ENCODE measurements at places on chromosomes 13 and 19. TPM values are rescaled to one million over a fixed set of nuclear protein-coding genes. Genes with fewer than 3 reads are reported as not detected.

The ZNF729 gene
- total RNA-seq = not detected

The CEACAM4 gene
- not detected for total RNA-seq

The PCDH20 gene
- total RNA-seq = not detected

The ATP4A gene
- not detected for total RNA-seq

The TPTE2 gene
- total RNA-seq = not detected

The C19orf18 gene
- not detected for total RNA-seq

The NAPA gene
- 70.5 TPM for total RNA-seq

The ZNF90 gene
- total RNA-seq = 2.5 TPM

The CA11 gene
- 1.4 TPM for total RNA-seq

The CGB3 gene
- not detected for total RNA-seq

The ACP5 gene
- total RNA-seq = 0.39 TPM

The ACER1 gene
- not detected for total RNA-seq

The BIVM gene
- total RNA-seq = 45.2 TPM

The FPR3 gene
- total RNA-seq = not detected

The PNPLA6 gene
- 64.2 TPM for total RNA-seq

The ZNF543 gene
- 12.4 TPM for total RNA-seq

The LILRB5 gene
- not detected for total RNA-seq

The FFAR2 gene
- total RNA-seq = not detected

The OSCAR gene
- total RNA-seq = 0.39 TPM

The TRPC4 gene
- total RNA-seq = not detected

The CEACAM21 gene
- total RNA-seq = not detected

The SHISA7 gene
- not detected for total RNA-seq

The CACNG7 gene
- not detected for total RNA-seq

The OR7D2 gene
- not detected for total RNA-seq

The TARM1 gene
- total RNA-seq = not detected

The VSTM2B gene
- not detected for total RNA-seq

The ZNF85 gene
- total RNA-seq = 9.4 TPM

The HSH2D gene
- total RNA-seq = not detected

The BRCA2 gene
- 9.2 TPM for total RNA-seq

The LILRB1 gene
- not detected for total RNA-seq

The PDE4C gene
- under 0.01 TPM for total RNA-seq

The ZNF728 gene
- total RNA-seq = 0.76 TPM

The ETFB gene
- total RNA-seq = 84.9 TPM

The NLRP9 gene
- not detected for total RNA-seq

The CAB39L gene
- 29.9 TPM for total RNA-seq

The SIX5 gene
- total RNA-seq = 8.0 TPM

The MIA gene
- 4.6 TPM for total RNA-seq

The ELSPBP1 gene
- not detected for total RNA-seq

The LILRA1 gene
- total RNA-seq = not detected

The TUBA3C gene
- not detected for total RNA-seq

The PCDH8 gene
- not detected for total RNA-seq

The CABP5 gene
- not detected for total RNA-seq

The CFD gene
- total RNA-seq = 1.9 TPM

The ZNF880 gene
- 32.1 TPM for total RNA-seq

The SOX1 gene
- total RNA-seq = not detected

The RASAL3 gene
- total RNA-seq = not detected

The IZUMO1 gene
- not detected for total RNA-seq

Measured in articular chondrocyte of knee joint (primary cell).